Ascending aorta (tissue), 2 donors: ENCODE measurements at places on chromosomes 7 and 10.

- no peak overlapping the region for H3K4me3 ChIP-seq
- no peak for DNase-seq
- peaks cover 17% of the 10 kb centered on the region for H3K4me1 ChIP-seq
Observed at GRCh38 chr10:103757531-103758293, 97.7 kb downstream of the SH3PXD2A start.

DNA sequence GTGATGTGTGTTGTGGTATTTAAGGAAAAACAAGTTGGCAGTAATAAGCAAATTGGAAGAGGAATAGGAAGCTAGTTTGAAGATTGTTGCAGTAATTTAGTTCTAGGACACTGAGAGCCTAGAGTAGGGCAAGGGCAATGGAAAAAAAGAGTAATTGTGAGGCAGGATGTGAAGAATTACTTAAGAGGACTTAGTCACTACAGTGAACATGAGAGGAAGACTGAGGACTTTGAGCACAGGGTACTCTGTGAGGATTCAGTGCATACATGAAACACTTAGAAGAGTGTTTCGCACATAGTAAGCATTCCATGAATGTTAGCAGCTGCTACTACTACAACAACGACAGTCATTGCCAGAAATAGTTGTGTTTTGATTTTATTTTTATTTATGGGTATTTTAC is 30.9 kb upstream of the DKK1 start:
- H3K27me3 ChIP-seq, result no peaks in the 10 kb centered on the region
- H3K4me1 ChIP-seq, result no peaks in the 10 kb centered on the region
- H3K4me3 ChIP-seq, result no peak overlapping the region
- no peak overlapping the region for H3K27ac ChIP-seq

- H3K27me3 ChIP-seq, result no peaks in the 10 kb centered on the region
- H3K4me1 ChIP-seq, result peaks cover 3% of the 10 kb centered on the region
- no peak overlapping the region for H3K27ac ChIP-seq
- no peak overlapping the region for H3K4me3 ChIP-seq
- no peaks in the 10 kb centered on the region for H3K36me3 ChIP-seq
Observed at GRCh38 chr10:88200312-88201032, 337.0 kb downstream of the PTEN start.

DNA sequence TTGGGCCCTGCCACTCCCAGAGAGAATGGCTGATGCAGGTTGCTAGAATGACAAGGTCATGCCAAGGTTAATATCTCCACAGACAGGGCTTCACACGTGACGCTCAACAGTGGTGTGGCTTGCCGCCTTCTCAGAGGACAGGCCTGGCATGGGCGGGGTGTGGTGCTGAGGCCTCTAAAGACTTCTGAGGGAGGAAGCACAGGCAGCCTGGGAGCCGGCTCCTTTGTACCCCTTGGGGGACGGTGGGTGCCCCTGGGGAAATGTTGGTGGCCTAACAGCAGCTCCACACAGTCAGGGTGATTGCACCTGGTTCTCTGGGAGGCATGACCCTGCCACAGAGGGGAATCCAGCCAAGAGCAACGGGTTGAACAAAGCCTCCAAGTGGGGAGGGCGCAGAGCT is 115.1 kb downstream of the PKD1L1 start:
- H3K4me1 ChIP-seq, result no peaks in the 10 kb centered on the region
- H3K36me3 ChIP-seq, result no peaks in the 10 kb centered on the region
- no peak overlapping the region for H3K27ac ChIP-seq
- no peak for DNase-seq
- H3K4me3 ChIP-seq, result no peak overlapping the region

- no peak overlapping the region for H3K4me3 ChIP-seq
- no peaks in the 10 kb centered on the region for H3K4me1 ChIP-seq
- H3K27me3 ChIP-seq, result no peaks in the 10 kb centered on the region
- no peaks in the 10 kb centered on the region for H3K36me3 ChIP-seq
Observed at GRCh38 chr10:84665883-84666463, 337.6 kb downstream of the CCSER2 start.

GRCh38 chr7:82131215-82131614 is 312.4 kb downstream of the CACNA2D1 start:
- H3K27ac ChIP-seq, result no peak overlapping the region
- DNase-seq, result no peak
- H3K4me1 ChIP-seq, result no peaks in the 10 kb centered on the region
- H3K36me3 ChIP-seq, result no peaks in the 10 kb centered on the region
- no peak overlapping the region for H3K4me3 ChIP-seq

DNA sequence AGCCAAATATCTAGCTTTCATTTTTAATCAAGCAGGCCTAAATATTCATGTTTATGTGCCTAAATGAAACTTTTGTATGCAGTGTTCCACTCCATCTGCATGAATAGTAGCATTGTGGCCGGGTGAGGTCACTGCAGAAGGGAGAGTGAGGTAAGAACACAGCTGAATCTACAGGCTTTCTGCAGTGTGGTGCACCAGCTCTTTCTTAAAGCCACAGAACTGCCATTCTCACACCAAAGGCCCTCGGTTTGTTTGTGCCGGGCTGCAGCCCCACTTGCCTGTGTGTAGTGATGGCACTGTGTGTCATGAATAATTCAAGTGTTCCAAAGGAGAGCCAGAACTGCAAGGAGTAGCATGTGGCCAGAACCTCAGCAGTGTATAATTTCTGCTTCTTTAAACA is 204.1 kb downstream of the TRIL start:
- no peaks in the 10 kb centered on the region for H3K27me3 ChIP-seq
- no peak overlapping the region for H3K4me3 ChIP-seq
- no peaks in the 10 kb centered on the region for H3K36me3 ChIP-seq
- H3K27ac ChIP-seq, result no peak overlapping the region
- H3K4me1 ChIP-seq, result no peaks in the 10 kb centered on the region

DNA sequence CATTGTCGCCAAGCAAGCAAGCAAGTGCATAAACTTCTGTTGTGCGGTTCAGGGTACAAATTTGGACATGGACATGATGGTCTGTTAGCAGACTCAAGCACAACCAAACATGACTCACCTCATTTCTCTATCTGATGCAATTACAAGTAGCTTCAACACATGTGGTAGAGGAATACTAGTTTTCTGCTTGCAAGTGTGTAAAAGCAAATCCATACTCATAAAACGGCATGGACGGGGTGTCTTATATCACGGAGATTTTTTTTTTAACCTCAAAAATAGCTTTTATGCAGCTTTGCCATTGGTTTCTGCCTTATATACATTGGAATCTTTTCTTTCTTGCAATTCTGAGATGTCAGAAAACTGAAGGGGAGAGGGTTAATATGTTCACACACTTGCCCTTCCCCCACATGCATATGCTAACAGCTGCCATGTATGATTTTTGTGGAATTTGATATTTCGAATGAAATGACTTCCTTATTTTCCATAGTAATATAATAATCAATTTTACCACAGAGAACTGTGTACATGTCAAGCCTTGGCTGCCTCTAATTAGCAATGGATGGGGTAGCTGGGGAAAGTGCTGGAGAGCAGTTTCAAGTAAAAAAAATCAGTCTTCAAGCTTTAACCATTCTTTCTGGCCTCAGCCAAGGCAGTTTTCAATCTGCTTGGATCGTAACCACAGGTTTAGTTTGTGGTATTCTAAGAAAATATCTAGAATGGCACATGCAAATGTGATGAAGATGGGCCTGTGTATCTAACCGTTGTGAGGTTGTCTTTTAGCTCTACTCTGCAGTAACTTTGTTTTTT is 106.0 kb upstream of the PDCD4 start:
- H3K27ac ChIP-seq, result no peak overlapping the region
- DNase-seq, result no peak
- H3K4me3 ChIP-seq, result no peak overlapping the region
- no peaks in the 10 kb centered on the region for H3K36me3 ChIP-seq

DNA sequence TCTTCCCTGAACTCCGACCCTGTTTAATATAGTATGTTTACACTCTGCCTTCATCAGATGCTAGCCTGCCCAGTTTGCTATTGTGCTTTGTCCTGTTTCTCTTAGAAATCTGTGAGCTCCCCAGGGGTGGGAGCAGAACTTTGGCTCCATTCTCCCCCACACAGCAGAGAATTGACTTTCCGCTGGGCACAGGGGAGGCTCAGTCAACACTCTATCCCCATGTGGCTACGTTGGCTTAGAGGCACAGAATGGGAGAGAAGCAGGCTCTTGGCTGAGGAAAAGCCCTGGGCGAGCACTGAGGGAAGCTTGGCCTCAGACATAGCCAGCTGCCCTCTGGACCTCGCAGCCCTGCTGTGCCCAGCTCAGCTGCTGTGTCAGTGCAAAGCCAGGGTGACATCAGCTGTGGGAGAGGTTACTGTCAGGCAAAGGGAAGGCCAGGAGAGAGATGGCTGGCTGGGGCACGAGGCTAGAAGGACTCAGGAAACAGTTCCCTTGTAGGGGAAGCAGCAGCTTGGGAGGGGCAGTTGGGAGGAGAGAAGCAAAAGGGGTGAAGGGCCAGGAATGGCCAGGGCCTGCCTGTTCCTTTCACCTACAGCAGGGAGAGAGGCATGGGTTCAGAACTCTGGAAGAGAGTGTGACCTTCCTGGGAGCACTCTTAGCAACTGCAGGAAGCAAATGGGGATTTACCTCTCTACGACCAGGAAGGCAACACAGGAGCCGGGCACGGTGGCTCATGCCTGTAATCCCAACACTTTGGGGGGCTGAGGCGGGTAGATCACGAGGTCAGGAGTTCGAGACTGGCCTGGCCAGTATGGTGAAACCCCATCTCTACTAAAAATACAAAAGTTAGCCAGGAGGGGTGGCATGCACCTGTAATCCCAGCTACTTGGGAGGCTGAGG is 5.8 kb upstream of the SCD start:
- no peak for DNase-seq
- H3K36me3 ChIP-seq, result no peaks in the 10 kb centered on the region
- H3K27ac ChIP-seq, result no peak overlapping the region
- no peak overlapping the region for H3K4me3 ChIP-seq
- no peaks in the 10 kb centered on the region for H3K4me1 ChIP-seq

- H3K4me3 ChIP-seq, result no peak overlapping the region
- H3K27ac ChIP-seq, result no peak overlapping the region
- no peaks in the 10 kb centered on the region for H3K4me1 ChIP-seq
- H3K27me3 ChIP-seq, result no peaks in the 10 kb centered on the region
- no peak for DNase-seq
Observed at GRCh38 chr10:17354781-17355180, 99.6 kb downstream of the ST8SIA6 start.

DNA sequence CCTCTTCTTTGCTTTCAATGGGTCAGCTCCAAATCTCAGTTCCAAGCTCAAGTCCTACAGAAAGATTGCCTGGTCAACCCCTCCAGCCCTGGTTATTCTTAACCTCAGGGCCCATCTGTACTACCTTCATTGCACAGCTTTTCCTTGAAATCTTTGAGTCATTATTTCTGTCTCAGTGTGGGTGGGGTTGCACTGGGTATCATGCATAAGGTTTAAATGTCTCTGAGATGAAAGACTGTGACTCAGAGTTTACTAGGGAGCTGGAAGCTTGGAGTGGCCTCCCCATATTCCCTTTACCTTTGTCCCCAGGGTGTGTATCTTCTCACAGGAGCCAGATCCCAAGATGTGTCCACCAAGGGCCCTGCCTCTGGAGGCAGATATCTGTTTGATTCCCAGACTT is 3.3 kb upstream of the OR6V1 start:
- H3K4me1 ChIP-seq, result no peaks in the 10 kb centered on the region
- H3K27me3 ChIP-seq, result no peaks in the 10 kb centered on the region
- no peak overlapping the region for H3K27ac ChIP-seq
- no peak for DNase-seq
- H3K4me3 ChIP-seq, result no peak overlapping the region
- no peaks in the 10 kb centered on the region for H3K36me3 ChIP-seq

- no peaks in the 10 kb centered on the region for H3K27me3 ChIP-seq
- H3K4me3 ChIP-seq, result no peak overlapping the region
- no peaks in the 10 kb centered on the region for H3K36me3 ChIP-seq
Observed at GRCh38 chr7:37016064-37016878, 292.0 kb upstream of the AOAH start.

GRCh38 chr7:5231811-5232484 is 41.9 kb downstream of the WIPI2 start:
- H3K36me3 ChIP-seq, result peaks cover 51% of the 10 kb centered on the region
- H3K27me3 ChIP-seq, result no peaks in the 10 kb centered on the region
- H3K27ac ChIP-seq, result peak overlapping the region; percentile 20
- no peak for DNase-seq
- no peaks in the 10 kb centered on the region for H3K4me1 ChIP-seq

GRCh38 chr10:30931094-30931493 is 100.6 kb downstream of the ZNF438 start:
- H3K4me1 ChIP-seq, result no peaks in the 10 kb centered on the region
- no peak overlapping the region for H3K4me3 ChIP-seq
- no peak overlapping the region for H3K27ac ChIP-seq
- H3K27me3 ChIP-seq, result no peaks in the 10 kb centered on the region

- H3K4me3 ChIP-seq, result no peak overlapping the region
- H3K36me3 ChIP-seq, result no peaks in the 10 kb centered on the region
- H3K4me1 ChIP-seq, result peaks cover 74% of the 10 kb centered on the region
- peak overlapping the region; percentile 83 for H3K27ac ChIP-seq
- no peaks in the 10 kb centered on the region for H3K27me3 ChIP-seq
- no peak for DNase-seq
Observed at GRCh38 chr10:77560471-77560870, 77.1 kb downstream of the KCNMA1 start.

GRCh38 chr7:27737616-27738015 is 2.3 kb upstream of the TAX1BP1 start:
- H3K4me1 ChIP-seq, result peaks cover 5% of the 10 kb centered on the region
- no peaks in the 10 kb centered on the region for H3K27me3 ChIP-seq
